ENCODE measurements at places on chromosomes 1 and 21. TPM values are rescaled to one million over a fixed set of nuclear protein-coding genes. Genes with fewer than 3 reads are reported as not detected.

- no peak for DNase-seq
These were observed 19.7 kb downstream of the LRRC7 start for GRCh38 chr1:69587391-69587790.

DNA sequence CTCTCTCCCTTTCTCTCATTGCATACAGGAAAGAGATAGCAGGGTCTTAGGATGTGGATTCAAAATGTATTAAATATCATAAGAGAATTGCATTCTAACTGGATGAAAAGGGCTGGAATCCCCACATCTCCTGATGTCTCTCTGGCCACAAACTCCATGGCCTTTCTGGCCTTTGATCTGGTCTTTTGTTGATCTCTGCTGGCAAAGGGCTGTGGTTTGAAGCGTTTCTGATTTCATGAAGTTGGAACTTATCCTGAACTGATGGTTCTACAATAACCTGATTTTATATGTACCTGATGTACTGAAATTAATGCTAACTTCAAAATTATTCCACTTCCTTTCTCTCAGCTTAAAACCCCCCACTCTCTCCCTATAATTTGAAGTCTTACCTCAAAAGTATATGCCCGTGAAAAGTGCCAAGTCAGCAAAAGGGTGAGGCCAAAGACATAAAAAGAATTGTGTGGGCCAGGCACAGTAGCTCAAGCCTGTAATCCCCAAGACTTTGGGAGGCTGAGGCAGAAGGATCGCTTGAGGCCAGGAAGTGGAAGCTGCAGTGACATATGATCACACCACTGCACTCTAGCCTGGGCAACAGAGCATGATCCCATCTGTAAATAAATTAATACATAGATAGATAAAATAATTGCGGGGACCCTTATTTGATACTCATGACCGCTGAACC, 6.4 kb upstream of the KIF14 start:
- no peak for DNase-seq

DNA sequence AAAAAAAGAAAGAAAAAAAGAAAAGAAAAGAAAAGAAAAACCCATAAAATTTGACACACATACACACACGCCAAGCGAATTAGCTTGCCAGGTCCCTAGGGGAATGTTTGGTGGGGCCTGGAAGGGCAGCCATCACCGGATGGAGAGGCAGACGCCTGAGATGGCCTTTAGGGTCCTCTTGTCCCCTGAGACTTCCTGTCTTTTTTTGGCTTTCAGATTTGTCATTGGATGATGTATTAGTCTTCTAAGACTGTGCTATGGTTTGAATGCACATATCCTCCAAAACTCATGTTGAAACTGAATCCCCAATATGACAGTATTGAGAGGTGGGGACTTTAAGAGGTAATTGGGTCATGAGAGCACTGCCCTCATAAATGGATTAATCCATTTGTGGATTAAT, 211.8 kb downstream of the TOMM20 start:
- DNase-seq: no peak

GRCh38 chr1:159664247-159664646, 50.1 kb downstream of the CRP start:
- no peak for DNase-seq

DNA sequence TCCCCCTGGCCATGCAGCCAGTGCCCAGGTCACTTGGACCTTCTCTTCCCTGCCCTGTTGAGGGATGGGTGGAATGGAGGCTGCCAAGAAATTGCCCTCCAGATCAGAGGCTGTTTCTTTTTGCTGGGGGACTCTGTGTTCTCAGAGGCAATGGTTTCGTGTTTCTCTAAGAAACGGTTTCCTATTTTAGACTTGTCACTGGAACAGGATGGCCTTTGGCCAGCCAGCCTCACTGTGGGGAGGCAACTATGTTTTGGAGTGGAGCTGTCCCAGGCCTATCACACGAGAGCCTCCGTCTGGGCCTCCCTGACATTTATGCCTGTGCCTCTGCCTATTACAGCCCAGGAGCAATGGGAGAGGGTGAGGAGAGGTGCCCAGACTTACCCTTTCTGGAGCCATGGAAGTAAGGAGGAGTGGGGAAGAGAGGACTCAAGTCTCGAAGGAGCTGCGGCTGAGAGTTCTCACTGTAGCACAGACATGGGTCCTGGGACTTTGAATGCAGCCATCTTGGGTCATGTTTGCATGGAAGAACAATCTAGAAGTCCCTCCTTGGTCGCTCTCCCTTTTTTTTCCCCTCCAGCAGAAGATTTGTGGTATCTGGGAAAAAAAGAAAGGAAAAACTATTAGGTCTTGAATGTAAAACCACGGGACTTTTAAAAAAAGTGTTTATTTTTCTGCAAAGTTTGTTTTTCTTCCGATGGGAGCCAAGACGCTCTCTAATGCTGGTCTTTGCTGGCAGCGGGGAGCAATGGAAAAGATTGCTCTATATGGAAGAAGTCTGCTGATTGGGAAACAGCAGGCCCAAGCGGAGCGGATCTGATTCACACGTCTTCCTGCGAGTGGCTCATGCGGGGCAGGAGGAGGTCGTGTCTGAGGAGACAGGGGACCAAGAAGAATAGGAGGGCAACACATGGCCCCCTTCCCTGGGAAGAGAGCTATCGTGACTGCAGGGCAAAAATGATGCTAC, 219.2 kb downstream of the FOXD2 start:
- DNase-seq: peak; percentile 67

DNA sequence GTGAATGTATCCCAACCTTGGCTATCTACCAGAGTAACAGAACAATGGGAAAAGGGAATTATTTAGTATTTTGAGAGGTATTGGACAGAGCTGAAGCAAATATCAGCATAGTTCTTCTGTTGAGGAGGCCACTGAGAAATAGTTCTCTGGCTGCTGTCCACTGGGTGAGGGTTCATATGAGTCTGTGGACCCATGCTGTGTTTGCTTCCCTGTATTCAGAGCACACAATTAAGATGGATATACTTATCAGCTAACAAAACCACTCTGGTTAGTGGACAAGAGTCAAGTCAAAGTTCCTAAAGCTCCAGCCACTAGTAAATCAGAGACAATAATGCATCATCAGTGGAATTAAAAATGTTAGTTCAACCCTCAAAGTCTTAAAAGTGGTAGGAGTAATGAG, 66.1 kb downstream of the RGS18 start:
- no peak for DNase-seq

DNA sequence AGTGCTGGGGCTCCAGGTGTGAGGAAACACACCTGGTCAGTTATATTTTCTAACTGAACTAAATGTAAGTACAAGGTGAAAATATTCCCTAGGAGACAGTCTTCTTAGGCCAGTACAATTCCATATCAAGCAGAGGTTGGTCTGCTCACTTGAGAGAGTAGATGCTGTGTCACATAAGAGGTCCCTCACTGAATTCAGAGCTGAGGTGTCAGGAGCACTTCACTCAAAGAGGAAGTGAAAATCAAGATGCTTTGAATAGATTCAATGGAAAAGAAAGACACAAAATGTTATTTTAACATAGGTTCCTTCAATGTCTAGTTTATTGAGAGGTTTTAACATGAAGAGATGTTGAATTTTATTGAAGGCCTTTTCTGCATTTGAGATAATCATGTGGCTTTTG, 4.3 kb upstream of the FCRL3 start:
- DNase-seq: no peak

GRCh38 chr1:64243757-64244080, 40.3 kb downstream of the UBE2U start:
- no peak for DNase-seq

DNA sequence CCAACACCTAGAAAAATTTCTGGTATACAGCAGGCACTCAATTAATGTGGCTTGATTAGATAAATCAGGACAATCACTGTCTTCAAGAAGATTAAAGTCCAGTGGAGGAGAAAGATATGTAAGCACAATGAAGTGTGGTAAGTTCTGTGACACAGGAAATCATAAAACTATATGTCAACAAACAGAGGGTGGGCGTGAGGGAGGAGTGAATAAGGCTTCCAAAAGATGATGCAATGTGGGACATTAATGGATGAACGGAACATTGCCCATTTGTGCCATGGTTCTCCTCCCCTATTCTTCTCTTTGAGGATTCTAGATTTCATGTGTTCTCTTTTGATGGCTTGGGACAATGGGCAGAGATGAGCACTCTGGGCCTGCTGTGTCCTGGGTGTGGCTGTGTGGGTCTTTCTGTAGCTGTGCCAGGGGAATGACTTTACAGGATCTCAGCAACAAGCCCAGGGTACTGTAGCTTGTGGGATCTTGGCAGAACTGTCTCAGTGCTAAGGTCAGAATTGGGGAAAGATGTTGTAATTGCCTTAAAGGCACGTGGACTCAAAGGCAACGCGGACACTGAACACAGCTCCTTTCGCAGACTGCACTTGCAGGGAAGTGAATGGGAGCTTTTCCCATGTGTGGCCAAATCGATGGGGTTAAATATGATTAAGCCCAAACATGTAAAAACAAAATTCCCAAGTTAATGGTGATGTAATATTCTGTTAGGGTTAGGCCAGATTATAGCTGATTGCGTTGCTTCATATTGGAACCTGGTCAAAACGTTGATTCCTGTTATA, 366.9 kb downstream of the TGFB2 start:
- no peak for DNase-seq

DNA sequence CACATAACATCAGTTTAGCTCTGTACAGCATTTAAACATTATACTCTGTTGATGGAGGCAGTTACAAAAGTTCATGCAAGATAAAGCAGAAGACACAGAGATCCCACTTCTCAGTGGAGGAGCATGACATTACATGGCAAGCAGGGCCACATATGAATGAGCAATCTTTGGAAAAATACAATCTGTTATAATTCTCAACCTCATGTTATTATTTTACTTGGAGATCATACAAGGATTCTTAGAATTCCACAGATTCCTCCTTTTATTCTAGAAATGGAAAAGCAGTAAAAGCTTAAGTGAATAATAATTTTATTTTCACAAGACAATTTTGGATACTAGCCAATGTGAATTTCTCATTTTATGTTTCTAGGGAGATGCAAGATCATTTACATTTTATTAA, 66.6 kb downstream of the IFI44 start:
- peak; percentile 15 for DNase-seq

DNA sequence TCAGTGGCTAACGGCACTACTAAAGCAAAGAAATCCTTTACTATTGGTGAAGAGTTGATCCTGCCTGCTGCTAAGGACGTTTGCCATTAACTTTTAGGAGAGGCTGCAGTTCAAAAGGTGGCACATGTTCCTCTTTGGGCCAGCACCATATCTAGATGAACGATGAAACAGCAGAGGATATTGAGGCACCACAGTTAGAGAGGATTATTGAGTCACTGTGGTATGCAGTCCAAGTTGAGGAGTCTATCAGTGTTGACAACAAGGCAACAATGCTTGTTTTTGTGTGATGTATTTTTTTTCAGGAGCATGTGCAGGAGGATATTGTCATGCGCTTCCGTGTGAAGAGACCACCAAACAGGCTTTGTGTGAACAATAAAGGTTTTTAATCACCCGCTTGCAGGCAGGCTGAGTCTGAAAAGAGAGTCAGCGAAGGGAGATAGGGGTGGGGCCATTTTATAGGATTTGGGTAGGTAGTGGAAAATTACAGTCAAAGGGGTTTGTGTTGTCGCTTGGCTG, 80.9 kb downstream of the UCHL5 start:
- DNase-seq: no peak

- DNase-seq: no peak
These were observed 295.6 kb downstream of the PTPRC start for GRCh38 chr1:198934426-198934825.

GRCh38 chr1:203225071-203225470, 4.4 kb downstream of the CHIT1 start:
- DNase-seq: no peak

DNA sequence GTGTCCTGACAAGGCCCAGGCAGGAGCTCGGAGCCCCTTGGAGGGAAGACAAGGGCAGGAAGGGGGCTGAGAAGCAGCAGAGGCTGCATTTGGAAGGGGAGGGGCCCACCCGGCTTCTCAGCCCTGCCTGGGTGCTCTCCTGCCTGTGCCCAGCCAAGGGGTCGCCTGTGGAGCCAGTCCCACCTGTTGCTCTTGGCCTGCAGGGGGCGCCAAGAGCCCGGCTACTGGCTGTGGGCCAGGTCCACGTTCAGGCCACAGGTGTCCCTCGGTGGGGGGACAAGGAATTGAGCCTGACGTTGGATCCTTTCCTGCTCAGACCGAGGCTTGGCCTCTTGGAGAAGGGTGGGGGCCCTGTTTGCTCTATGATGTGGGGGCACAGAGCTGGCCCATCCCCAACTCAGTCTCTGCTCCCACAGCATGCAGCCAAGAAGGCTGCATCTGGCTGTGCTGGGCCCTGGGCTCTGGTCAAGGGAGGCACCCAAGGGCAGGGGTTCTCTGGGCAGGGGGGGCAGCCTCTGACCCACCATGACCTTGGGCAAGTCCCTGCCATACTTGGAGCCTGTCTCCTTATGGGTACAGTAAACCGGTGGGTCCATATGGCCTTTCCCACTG, 10.9 kb downstream of the WNT4 start:
- no peak for DNase-seq

GRCh38 chr1:176789571-176790090, 326.7 kb downstream of the PAPPA2 start:
- DNase-seq: no peak

GRCh38 chr1:5974631-5975030, 17.6 kb downstream of the NPHP4 start:
- DNase-seq: no peak

- no peak for DNase-seq
These were observed 302.3 kb upstream of the RUNX1 start for GRCh38 chr21:35351434-35351833.

Gene SYNC
- not detected for polyA plus RNA-seq

Gene PYHIN1
- 0.53 TPM for polyA plus RNA-seq

Gene C1QA
- polyA plus RNA-seq: 37.3 TPM

Gene ADAMTS5
- 17.3 TPM for polyA plus RNA-seq

Gene SPATA45
- 0.57 TPM for polyA plus RNA-seq

Gene NES
- polyA plus RNA-seq: 841 TPM

Gene GBP4
- 3.5 TPM for polyA plus RNA-seq

Gene CTBS
- polyA plus RNA-seq: 5.4 TPM

Gene CELA2A
- polyA plus RNA-seq: not detected

Gene RNU11
- not detected for polyA plus RNA-seq

Gene NHLH1
- 0.60 TPM for polyA plus RNA-seq

Gene NMNAT1
- polyA plus RNA-seq: 12.0 TPM

Gene C1QC
- polyA plus RNA-seq: 24.4 TPM

Gene SELENBP1
- 34.7 TPM for polyA plus RNA-seq

Gene RAB25
- 39.5 TPM for polyA plus RNA-seq

Measured in muscle of arm (tissue), 14 donors.